ENCODE measurements at places on chromosomes 2 and 18.

- DNase-seq = no peak
Observed at GRCh38 chr2:218271487-218271797, 1.1 kb downstream of the PNKD start.

GRCh38 chr2:62014102-62014501 is 108.6 kb downstream of the COMMD1 start:
- no peak for DNase-seq

DNA sequence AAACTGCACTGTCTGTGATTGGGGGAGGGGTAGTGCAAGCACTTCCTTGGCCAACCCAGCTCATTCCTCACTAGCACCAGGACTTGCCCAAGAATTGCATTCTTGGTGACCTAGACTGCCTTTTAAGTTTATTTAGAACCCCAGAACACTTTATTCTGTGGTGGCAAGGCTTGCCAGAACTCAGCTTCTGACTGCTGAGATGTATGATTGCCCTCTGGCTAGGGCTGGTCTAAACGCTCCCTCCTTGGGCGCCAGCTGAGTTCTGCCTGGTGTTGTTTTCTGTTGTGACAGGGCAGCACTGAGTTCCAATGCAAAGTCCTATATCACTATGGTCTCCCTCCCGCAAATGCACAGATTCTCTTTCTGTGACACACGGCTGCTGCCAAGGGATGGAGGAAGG is 247.7 kb downstream of the ZNF385B start:
- no peak for DNase-seq

DNA sequence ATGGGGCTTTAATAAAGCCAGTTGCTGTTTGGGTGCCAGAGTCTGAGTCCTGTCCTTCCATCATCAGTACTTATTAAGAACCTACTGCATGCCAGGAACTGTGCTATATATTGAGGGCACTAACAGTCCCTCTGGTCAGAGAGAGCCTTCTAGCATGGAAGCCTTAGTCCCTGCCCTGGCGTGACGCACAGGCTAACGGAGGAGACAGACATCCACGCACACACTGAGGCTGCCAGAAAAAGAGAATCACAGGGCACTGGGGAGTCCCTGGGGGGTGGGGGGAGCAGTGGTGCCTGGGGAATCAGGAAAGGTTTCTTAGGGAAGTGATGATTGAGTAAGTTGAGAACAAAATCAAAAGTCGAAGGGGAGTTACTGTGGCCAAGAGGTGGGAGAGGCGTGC is 31.5 kb downstream of the CTIF start:
- no peak for DNase-seq

- DNase-seq = no peak
Observed at GRCh38 chr18:79275461-79275860, 120.3 kb upstream of the NFATC1 start.

- no peak for DNase-seq
Observed at GRCh38 chr2:37614061-37614738, 57.2 kb downstream of the CDC42EP3 start.

- DNase-seq = no peak
Observed at GRCh38 chr2:1665761-1666505, 78.4 kb downstream of the PXDN start.

Measured in activated gamma-delta T cell treated with Interleukin-2 at 50 U/mL for 16 hours (primary cell).